ENCODE measurements at places on chromosomes 3 and 15.

- no peak for DNase-seq
Measured at GRCh38 chr3:17749281-17749680, 6.8 kb upstream of the TBC1D5 start.

DNA sequence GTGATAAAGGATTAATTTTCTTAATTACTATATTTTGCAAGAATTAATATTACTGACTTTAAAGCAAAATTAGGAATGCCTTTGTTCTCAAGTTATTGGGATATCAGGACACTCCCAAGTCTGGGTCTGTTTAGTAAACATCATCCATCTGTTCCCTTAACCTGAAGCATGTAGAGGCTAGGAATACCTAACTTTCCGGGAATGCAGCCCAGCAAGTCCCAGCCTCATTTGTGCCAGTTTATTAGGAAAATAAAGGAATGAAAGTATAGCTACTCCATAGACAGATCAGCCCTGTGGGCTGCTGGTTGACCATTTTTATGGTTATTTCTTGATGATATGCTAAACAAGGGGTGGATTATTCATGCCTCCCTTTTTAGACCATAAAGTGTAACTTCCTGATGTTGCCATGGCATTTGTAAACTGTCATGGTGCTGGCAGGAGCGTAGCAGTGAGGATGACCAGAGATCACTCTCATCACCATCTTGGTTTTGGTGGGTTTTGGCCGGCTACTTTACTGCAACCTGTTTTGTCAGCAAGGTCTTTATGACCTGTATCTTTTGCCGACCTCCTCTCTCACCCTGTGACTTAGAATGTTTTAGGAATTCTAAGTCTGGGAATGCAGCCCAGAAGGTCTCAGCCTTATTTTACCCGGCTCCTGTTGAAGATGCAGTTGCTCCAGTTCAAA is 540.2 kb downstream of the NAALADL2 start:
- DNase-seq, result no peak

DNA sequence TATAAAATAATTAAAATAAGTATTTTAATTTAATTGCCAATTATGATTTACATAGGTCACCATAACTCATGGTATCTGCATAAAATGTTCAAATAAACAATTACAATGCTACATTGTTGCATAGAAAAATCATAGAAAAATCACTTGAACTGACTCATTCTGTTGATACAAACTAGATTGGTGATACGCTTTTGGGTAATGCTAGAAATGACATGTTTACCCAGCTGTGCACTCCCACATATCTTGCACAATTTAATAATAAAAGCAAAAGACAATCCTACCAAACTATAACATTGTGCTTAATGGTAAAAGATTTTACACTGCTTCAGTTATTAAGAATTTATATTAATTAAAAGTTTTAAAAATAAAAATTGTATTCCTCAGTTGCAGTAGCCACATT is 45.8 kb upstream of the FBXL22 start:
- DNase-seq, result no peak

GRCh38 chr3:17412950-17413530 is 329.4 kb downstream of the TBC1D5 start:
- DNase-seq, result no peak

DNA sequence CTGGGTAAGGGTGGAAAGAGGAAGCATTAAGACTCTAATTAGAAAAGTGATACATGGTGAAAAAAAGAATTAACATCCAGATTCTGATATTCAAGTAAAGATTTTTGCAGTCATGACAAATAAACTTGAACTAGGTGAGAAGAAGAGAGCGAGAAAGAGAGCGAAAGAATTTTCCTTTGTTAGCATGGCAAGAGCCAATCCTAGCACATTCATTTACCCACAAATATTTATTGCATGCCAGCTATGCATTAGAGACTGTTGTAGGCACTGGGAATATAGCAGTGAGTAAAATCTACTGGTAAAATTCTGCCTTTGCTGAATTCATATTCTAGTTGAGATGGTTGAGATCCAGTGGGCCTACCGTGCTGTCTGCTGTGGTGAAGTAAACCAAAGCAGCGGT is 177.9 kb upstream of the DPH6 start:
- DNase-seq, result no peak

GRCh38 chr3:51962854-51963530 is 4.3 kb downstream of the PCBP4 start:
- DNase-seq, result no peak

GRCh38 chr3:29270752-29271151 is 10.1 kb upstream of the RBMS3 start:
- no peak for DNase-seq

DNA sequence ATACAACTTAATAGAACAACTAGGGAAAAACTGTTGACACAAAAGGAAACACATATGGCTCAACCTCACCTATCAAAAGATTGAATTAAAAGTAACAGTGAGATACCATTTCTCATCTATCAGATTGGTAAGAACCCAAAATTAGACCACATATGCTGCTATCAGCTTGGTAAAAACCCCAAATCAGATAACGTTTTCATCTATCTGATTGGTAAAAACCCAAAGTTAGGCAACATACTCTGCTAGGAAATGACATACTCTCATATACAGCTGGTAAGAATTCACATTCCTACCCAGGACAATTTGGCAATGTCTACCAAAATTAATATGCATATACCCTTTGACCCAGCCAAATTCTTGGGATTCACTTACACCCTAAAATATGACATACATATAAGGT is 26.3 kb downstream of the NRG4 start:
- no peak for DNase-seq

GRCh38 chr3:73389117-73389813 is 235.5 kb downstream of the PDZRN3 start:
- no peak for DNase-seq

DNA sequence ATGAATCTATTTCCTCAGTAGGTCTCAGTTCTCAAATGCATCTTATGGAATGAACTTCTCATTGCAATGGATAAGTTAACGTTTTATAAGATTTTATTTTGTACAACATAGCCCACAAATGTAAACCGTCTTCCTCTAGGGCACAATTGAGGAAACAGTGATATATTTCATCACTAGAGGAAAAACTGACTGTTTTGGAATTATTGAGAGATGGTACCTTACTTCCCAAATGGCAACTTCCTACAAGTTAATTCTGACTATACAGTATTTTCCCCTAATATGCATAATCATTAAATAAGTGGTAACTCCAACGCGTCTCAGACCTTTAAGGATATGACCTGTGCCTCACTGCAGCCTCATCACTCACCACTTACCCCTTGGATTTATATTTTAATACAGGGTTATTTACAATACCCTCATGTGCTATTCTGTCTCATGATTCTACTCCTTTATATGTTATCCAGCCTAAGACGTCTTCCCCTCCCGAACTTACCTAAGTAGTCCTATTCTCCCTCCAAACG is 13.3 kb downstream of the GABPB1 start:
- no peak for DNase-seq

GRCh38 chr3:172666181-172666872 is 44.5 kb downstream of the NCEH1 start:
- DNase-seq, result no peak

DNA sequence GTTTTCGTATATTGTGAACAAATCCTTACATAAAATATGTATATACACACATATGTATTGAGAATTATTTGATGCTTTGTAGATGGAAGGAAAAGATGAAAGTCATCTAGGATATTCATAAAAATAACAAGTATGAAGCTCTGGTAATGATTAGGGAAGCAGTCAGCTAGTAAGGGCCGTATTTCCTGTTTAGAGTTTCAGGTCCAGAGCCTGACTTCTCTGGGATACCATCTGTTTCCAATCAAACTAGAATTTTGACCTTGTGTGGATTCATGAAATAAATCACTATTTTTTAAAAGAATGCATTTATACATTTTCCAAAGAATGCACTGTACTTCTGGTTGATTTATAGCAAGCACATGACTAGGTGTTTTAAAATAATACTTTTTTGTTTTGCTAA is 156.1 kb upstream of the CGNL1 start:
- no peak for DNase-seq

GRCh38 chr3:38210141-38210757 is 44.9 kb downstream of the OXSR1 start:
- DNase-seq, result no peak

DNA sequence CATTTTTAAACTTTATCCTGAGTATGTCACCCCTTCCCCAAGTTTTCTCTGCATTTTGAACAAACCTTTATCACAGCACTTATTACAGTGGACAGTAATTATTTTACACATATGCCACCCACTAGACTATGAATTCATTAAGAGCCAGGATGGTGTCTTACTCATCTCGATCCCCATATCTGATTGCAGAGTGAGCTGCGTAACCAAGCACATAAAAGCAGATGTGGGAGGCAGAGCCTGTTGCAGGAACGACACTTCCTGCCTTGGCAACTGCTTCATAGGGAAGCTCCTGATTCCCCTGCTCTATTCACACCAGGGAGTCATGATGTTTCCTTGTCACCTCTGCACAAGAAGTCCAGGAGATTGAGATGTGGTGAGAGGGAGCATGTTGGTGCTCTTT is 91.1 kb downstream of the MINAR1 start:
- no peak for DNase-seq

DNA sequence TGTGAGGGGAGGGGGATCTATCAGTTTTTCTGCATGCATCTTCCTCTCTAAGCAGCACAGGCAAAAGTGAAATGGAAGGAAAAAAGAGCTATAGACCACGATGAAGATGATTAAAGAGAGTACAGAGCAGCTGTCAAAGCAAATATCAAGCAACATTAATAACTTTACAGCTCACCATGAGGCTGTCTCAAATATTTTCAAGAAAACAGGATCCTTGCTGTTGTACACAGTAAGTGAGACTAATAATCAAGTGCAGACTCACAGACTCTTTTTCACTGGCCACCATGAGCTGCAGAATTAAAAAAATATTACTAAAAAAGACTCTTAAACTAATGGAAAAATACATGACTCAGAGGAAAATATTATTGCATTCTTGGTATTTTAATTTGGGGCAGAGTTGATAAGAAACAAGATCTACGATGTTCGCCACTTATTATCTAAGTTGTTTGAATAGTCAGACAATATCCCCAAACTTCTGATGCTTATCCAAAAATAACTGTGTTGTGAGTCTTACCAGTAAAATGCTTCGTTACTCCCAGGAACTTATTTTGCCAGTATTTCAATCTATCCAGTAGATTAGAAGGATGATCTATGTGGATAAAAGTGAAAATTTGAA is 817.5 kb upstream of the ALCAM start:
- no peak for DNase-seq

DNA sequence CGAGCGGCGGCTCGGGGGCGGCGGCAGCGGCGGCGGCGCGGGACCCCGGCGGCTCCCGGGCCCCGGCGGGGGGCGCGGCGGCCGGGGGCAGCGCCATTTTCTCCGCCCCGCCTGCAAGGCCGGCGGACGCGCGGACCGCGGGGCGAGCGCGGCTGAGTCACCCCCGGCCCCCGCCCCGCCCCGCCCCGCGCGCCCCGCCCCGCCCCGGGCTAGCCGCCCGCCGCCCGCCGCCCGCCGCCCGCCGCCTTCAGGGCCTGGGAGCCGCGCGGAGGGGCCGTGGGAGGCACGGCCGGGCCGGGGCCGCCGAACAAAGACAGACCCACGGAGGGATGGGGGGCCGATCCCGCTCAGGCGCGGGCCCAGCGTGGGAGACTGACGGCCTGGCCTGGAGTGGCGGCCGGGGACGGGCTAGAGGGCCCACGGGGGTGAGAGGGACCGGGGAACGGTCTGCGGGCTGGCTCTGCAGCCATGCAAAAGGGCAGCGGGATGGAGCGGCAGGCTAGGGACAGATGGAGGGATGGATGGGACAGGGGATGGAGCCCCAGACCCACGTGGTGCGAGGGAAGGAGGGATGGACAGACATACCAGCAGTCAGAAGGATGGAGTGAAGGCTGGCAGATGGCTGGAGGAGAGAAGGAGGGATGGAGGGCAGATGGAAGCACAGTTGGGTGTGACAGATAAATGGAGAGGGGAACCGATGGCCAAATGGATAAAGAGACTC is at the start of gene EIF4E3:
Gene EIF4E3, minus strand, starts transcription at position 132 of the 721 bp plus-strand sequence. Its CDS starts 35 bp downstream, at position 97.
- DNase-seq, result no peak

DNA sequence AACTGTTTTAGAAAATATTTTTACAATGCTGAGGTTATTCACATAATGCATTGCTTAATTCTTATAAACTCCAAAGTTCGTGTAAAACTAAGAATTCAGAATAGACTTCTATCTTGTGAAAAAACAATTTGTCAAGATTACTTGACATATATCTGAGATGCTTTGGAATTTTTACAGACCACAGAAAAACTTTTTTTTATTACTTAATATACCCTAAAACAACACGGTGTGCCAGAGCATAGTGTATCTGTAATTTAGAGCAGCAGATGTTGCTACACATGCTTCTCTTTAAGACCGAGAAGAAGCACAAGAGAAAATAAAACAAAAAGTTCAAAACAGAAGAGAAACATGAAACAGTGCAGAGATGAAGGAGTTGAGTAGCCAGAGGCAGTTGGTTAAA is 26.4 kb downstream of the ASB7 start:
- DNase-seq, result no peak

GRCh38 chr15:101056366-101057334 is 137.5 kb downstream of the LRRK1 start:
- no peak for DNase-seq

DNA sequence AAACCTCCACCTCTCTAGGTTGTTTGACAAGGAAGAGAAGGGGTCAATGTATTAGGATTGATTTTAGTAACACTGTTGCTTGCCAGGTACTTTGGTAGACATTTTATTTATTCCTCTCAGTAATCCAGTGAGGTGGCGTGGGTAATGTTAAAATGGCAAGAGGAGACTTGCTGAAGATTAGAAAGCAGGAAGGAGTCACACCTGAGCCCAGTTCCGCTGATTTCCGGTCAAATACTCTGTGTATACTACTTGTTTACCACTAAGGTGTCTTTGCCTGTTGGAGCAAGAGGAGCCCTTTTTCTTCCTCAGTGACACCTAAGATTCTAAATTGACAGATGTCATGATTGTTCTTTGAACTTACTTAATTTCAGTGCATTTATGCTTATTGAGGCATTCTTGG is 1.7 kb downstream of the OXNAD1 start:
- DNase-seq, result no peak

DNA sequence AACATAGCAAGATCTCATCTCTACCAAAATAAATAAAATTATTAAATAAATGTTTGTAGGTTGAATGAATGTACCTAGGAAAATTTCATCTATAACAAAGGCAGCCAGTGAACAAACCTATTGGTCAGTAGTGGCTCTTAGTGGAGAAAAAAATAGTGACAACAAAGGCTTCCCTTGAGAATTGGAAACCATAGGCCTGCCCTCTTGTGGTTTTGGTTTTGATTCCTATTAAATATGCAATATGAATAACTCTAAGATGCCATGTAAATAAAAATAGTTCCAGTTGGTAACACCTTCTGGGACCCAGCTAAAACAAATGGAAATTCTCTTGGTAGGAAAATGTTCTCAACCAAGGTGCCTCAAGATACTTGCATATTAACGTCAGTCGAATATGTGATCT is 145.7 kb upstream of the BFSP2 start:
- DNase-seq, result no peak

DNA sequence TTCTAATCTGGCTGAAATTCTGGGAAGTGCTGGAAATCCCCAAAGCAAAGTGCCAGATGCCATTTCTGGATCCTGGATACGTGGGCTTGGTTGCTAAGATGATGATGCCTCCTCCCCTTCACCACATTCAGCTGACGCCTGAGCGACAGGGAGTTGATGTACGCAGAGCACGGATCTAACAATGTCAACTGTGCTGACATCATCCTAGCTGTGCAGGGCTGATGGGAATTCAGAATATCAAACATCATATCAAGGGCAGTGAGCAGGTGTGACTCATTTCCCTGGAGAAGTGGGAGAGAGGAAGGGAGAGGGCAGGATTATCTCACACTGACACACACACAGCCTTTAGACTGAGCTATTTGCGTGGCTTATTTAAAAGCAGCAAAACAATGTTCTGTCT is 92.6 kb upstream of the ZBTB20 start:
- no peak for DNase-seq

- DNase-seq, result no peak
Measured at GRCh38 chr3:120497818-120498217, 47.0 kb upstream of the FSTL1 start.
